ENCODE measurements at places on chromosomes 7 and 10.

DNA sequence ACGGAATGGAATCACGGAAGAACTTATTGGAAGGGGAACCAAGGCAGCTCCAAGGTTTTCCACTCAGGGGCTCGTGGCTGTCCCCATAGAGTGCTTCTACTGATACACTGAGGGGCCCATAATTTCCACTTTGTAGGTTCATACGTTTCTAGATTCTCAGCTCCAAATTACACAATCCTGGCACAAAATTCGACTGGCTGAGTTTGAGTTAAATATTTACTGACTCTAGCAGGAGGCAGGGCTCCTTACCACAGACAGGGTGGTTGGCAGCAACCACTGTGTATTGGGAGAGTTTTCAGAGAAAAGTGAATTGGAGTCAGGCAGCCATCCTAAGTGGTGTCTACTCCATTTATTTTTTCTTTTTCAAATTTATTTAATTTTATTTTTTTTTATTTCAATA, 55.4 kb upstream of the SEC61G start:
- no peak for DNase-seq

DNA sequence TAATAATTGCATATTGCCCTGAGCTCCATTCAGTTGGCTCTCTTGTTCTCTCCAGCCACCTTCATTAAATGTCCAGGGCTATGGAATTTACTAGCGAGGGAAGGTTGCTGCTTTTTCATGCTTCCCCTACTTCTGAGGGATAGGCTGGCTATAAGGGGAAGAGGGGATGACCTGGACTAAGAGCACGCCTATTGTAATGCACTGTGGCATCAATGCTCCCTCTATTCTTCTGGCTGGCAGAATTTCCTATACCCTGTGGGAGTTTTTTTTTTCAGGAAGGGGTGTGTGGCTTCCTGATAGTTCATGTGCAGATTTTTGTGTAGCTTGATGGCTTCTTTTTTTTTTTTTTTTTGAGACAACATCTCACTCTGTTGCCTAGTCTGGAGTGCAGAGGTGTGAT, 155.8 kb downstream of the SND1 start:
- no peak for DNase-seq

DNA sequence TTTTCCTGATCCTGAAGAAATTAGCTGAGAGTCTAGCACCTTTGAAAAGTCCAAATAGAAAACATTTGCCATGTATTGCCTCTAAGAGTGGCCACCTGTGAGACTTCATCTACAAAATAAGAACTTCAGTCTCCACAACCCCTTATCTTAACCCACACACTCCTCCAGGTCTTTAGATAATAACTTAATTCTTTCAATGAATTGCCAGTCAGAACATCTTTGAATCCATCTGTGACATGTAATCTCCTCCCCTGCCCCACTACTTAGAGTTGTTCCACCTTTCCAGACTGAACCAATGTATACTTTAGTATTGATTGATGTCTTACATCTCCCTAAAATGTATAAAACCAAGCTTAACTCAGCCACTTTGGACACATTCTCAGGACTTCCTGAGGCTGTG, 84.4 kb upstream of the FAM171A1 start:
- no peak for DNase-seq

DNA sequence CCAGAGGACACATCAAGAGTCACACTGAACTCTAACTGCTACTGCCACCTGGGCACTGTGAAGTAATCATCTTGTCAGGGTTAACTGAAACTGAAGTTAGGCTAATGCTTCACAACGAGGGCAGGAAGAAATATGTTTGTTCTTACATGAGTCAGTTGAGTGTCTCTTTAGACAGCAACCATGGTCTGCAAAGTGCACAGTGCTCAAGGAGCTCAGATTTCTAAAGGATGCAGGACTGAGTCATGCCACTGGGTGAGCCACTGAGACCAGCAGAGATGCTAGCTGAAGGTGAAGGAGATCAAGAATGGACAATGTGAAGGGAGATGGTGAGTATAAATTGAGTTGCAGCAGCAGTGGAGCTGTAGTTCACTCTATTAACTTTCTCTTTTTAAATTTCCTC, 76.0 kb upstream of the CTTNBP2 start:
- no peak for DNase-seq

- no peak for DNase-seq
Observed at GRCh38 chr10:88725798-88726197, 19.7 kb downstream of the LIPK start.

GRCh38 chr10:96295475-96295874, 8.8 kb upstream of the DNTT start:
- no peak for DNase-seq

DNA sequence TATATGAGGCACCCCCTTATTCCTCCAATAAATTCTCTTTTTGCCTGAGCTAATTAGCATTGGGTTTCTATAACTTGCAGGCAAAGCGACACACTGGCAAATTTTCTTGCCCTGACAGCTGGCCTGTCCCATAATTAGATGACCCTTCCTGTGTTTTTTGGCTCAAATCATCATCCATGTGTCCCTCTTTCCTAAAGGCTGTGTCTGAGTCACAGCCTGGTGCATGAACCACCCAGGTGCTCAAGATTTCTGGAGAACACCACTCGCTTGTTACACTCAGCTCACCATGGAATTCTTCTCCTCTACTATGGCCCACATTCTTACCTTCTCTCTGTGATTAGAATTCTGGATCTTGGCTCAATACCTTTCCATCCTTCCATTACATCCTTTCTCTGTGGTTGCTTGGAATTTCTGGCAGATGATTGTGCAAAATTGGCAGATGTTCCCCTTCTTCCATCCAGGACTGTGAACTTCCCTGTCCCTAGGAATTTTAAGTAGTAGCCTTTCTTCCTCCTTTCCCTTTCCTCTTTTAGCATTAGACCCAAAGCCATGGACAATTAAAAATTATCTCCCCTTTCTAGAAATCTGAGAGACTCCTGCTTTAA, 116.0 kb upstream of the ANKRD1 start:
- DNase-seq = no peak

DNA sequence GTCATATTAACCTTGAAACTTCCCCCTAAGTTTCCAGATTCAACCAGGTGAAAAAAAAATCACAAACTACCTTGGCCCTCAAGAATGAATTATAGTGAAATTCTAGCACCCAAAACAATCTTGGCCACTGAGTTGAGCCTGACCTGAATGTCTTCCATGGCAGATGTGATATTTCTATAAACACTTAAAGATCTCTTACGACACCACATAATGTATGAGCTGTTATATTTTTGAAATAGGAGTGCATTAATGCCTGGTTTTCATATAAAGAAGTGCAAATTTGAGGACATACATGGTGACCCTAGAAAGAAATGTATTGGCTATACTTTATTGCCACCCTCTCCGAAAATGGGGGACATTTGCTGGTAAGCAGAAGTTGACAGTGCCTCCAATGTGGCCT, 584.1 kb upstream of the KCND2 start:
- DNase-seq = no peak

GRCh38 chr10:119410361-119411116, 132.0 kb downstream of the RGS10 start:
- no peak for DNase-seq

DNA sequence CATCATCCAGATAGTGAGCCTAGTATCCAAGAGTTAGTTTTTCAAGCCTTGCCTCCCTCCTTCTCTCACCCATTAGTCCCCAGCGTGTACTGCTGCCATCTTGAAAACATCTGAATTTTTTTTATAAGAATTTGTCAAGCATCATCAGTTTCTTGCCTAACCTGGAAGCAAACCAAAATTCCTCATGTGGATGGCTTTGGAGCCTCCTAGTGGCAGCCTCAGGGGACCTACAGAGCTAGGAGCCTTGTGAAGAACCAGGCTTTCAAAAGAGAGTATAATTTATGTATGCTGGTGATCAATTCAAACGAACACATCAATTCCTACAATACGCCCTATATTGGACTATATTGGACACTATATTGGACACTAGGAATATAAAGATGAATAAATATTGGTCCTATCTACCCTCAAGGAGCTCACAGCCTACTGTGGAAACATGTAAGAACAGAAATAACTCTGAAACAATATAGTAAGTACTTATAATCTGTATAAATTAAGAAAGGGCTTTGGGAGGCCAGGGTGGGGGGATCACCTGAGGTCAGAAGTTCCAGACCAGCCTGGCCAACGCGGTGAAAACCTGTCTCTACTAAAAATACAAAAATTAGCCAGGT, 63.4 kb downstream of the HPSE2 start:
- DNase-seq = no peak

DNA sequence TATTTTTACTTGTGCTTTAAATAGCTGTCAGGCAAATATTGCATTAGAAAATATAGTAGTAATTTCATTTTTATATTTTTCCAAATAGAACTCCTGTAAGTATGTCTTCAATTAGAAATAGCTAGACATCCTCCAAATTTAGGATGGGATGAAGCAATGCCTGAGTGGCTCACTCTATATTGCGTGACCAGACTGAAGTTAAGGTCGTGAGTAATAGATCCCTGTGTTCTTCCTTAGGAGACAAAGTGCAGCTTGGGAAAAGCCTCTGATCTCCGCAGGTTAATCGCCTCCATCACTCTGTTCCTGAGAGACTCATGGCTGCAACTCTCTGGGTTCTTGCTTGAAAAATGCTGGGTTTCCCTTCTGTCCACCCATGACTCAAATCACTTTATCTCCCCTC, 484.8 kb upstream of the ANKRD30A start:
- DNase-seq = no peak

DNA sequence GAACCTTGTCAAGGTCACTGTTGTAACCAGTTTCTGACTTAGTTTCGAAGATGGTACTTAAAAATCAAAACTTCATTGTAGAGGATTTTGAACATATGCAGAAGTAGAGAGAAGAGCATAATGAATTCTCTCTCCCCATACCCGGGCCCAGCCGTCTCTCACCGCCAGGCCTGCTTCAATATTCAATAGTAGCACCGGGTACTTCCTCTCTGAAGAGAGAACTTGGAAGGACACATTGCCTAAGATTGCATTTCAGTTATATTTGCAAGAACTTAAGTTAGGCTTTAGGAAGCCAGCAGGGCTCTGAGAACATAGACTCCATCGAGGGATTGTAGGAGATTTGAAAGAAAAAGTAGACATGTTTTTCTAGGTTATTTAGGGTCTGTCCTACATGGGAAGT, 19.1 kb downstream of the LMTK2 start:
- DNase-seq = no peak

DNA sequence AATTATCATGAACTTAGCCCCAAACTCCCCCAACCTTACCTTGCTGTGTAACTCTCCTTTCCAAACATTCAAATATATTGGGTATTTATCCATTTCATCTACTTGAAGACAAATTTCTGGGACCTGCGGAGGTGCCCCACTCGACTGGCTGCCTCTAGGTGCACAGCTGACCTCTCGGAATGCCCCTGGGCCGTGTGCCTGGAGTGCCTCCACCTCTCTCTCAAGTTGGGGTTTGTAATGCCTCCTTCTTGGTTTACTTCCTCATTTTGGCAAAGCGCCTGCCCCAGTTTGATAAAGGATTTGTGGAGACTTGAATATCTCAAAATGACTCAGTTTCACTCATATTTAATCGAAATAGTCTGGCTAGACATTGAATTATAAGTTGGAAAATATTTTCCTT, 16.6 kb downstream of the ZNF777 start:
- DNase-seq = no peak

- no peak for DNase-seq
Observed at GRCh38 chr10:1630304-1630703, 107.0 kb downstream of the ADARB2 start.

DNA sequence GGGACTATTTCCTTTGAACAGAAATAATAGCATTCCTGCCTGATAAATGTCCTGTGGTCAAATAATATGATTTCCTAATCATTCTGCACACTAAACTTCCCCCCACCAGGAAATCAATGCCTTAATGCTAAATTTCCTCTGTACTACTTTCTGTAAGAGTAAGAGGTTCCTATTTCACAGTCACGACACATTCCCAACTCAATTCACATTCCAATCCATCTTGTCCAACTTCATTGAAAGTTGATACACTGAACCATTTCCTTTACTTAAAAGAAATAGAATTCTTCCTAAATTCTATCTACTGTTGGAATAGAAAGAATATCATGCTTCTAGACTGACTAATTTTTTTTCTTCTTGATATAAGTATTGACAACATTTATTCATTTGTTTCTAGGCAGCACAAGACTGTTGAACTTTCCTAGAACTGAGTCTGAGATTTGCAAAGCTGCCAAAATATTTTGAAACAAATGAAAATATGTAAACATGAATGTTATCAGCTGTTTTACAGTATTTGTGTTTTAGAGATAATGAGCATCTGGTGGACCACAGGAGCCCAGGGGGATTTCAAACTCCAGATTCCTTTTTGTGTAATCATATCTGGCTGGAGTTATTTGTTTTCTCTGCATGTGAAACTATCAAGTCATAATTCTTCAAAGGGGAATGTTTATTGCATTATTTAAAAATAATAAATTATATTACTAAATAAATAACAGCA, 121.5 kb downstream of the TPST1 start:
- DNase-seq = no peak

DNA sequence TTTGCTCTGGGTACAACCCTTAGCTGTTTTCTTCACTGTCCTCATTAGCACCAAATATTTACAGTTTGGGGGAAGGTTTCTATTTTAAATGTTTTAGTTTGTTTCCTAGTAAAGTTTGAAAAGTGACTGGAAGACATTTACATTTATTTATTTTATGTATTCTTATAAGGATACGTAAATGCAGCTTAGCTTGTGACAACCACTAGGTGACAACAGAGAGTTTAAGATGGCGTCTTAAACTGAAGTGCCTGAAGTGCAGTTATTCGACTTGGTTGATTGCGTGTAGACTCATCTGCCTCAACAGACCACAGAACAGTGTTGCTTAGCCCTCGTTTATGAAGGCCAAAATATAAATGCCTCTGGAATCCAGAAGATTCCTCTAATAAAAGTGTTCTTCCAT, 378.2 kb upstream of the MYO3A start:
- no peak for DNase-seq

GRCh38 chr7:25122373-25122772, 2.7 kb downstream of the CYCS start:
- no peak for DNase-seq

DNA sequence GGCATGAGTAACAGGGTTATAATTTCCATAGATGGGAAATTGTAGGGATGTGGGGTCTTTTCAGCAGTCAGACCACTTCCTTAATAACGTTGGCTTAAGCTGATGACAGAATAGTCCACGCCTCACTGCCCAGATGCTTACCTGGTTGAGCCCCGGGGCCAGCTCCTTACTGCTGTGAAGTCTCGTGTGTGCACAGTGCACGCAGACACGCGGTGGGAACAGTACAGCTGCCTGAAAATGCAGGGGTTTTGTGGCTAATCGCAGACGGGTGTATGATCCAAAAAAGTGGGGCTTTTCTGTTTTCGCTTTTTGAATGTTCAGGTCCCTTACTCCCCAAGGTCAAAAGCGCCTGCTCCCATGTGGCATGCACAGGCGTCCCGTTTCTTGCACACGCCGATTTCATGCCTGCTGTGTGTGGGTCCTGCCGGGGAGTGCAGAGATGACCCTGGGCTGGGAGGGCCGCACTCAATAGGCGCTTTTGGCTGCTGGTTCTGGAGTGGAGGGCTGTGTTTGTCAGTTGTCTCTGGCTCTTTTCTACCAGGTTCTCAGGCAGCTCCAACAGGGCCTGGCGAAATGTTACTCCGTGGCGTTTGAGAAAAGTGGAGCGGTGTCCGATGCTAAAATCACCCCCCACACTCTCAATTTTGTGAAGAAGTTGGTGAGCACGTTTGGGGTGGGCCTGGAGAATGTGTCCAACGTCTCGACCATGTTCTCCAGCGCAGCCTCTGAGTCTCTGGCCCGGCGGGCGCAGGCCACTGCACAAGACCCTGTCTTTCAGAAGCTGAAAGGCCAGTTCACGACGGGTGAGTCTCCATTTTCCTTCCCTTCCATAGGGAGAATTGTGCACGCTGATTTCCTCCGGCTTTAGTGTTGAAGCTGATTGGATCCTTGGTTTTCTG, 116.0 kb downstream of the TRRAP start:
- DNase-seq = no peak
